CD4-positive, alpha-beta T cell treated with Interleukin-2 at 100 ng/mL for 4 hours (primary cell): ENCODE measurements at places on chromosomes 4 and X.

DNA sequence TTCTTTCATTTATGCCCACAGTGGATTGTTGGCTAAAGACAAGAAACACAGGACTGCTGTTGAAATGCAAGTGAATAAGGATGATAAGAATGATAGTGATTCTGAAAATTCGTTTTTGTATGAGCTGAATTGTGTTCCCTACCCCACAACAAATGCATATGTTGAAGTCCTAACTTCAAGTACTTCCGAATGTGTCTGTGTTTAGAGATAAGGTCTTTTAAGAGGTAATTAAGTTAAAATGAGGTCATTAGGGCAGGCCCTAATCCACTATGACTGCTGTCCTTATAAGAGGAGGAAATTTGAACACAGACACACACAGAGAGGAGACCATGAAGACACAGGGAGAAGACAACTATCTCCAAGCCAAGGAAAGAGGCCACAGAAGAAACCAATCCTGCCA, 126.6 kb upstream of the ACSL4 start:
- no peak for DNase-seq

DNA sequence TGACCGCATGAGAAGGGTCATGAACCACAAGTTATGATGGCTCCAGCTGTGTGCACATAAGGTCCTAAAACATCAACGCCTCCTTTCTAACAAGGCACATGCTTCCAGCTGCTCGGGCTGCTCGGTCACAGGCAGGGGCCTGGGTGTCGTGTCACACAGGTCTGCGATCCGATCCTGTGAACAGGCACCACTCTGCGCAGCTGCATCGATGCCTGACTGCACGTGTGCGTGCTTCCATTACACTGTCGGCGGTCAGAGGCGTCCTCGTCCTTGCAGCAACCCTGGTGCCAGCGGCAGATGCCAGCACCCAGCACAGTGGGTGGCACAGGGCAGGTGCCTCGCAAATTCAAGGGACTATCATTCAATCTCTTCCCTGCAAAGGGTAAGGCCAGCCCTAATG, 23.9 kb downstream of the ZFYVE28 start:
- DNase-seq: no peak

DNA sequence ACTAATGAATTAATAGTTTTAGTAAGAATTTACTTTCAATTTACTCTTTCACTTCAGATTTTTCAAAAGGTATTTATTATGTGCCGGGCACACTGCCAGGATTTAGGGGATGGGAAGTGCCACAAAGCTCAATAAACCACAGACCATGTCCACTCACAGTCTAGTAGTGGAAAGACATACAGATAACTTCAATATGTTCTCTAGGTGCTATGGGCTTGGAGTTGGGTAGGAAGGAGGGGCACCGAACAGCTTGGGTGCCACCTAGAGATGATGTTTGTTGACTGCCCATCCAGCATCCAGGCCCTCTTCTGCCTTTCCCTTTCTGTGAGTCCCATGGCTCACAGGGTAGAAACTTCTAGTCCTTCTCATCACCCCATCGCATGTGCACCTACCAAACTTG, 17.8 kb downstream of the MFAP3L start:
- no peak for DNase-seq

- DNase-seq: no peak
Measured at GRCh38 chr4:10741961-10742699, 57.6 kb upstream of the CLNK start.

DNA sequence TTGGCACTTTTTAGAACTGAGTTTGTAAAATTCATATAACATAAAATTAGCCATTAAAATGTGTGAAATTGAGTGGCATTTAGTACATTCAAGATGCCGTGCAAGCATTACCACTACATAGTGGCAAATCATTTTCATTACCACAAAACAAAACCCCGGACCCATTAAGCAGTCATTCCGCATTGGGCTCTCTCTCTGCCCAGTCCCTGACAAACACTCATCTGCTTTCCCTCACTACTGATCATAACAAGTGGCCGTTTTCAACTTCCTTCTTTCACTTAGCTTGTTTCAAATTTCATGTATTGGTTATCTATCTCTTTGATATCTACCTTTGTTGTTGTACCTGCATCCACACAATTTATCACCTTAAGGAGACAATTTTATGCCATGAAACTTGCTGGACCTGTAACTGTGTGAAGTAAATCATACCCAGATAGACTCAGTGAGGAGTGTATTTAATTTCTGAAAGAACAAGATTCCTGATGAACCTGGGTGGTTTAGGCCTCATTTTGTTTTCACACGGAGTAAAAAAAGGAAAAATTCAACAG, 202.1 kb downstream of the OR13H1 start:
- DNase-seq: no peak

GRCh38 chr4:37693450-37694190, 7.4 kb upstream of the RELL1 start:
- no peak for DNase-seq

DNA sequence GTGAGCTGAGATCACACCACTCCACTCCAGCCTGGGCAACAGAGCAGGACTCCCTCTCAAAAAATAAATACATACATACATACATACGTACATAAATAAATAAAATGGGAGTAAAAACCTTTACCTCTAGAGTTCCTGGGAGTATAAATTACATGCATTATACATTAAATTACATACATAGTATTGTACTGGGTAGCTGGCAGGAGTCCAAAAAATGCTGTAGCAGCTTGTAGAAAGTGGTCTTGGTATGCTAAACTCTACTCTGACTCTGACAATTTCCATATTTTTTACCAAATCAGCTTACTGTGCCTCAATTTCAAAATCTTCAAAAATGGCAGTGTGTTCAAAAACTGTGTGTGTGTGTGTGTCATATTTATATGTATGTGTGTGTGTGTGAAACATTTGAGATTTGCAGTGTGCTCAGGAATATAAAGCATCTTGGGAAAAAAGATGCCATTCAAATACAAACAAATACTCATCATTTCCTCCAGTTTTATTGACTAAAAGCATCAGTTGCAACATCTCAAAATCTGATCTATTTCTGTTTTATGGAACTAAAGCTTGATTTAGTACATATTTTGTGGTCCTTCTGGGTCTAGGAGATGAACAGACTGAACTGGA, 171.7 kb downstream of the SHROOM3 start:
- no peak for DNase-seq

GRCh38 chrX:17187136-17187756, 187.8 kb upstream of the NHS start:
- DNase-seq: no peak

GRCh38 chrX:71160475-71160874, 15.8 kb downstream of the NLGN3 start:
- no peak for DNase-seq

DNA sequence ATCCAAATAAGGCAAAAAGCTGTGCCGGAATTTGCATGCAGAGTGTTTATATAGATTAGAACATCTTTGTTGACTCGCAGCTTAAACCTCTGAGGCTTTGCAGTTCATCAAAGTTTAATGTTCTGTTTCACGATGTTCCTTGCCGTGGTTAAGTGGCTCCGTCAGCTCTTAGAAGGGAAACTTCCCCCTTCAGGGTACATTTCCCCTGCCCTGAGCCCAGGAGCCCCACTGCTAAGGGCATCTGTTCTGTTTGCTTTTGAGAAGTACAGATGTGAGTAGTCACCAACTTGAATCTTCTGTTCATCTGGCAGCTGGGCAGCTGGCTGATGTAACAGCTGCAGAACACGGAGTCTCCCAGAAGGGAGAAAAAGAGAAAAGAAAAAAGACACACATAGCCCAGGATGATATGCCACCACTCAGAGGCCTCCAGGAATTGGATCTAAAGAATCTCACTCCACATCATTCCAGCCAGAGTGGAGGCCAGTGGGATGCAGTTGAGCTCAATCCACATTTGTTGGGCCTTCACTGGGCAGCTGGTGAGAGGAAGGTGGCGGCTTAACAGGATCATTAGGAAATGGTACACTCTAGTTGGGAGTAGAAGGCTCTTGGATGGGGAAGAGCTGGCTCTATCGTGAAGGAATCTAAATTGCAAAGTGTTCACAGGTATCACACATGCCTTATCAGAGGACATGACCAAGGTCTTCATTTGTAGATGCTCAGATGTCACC, 178.7 kb upstream of the RBPJ start:
- DNase-seq: no peak

GRCh38 chrX:101460669-101461068, 24.6 kb upstream of the ARMCX4 start:
- DNase-seq: no peak
